Stimulated activated CD4-positive, alpha-beta T cell treated with anti-CD3 and anti-CD28 coated beads, TNF-alpha, amount 100 ng/mL, for 4 hours (primary cell): ENCODE measurements at places on chromosomes 16 and 17.

- DNase-seq, result no peak
Measured at GRCh38 chr16:75792771-75793492, 66.6 kb upstream of the CPHXL start.

DNA sequence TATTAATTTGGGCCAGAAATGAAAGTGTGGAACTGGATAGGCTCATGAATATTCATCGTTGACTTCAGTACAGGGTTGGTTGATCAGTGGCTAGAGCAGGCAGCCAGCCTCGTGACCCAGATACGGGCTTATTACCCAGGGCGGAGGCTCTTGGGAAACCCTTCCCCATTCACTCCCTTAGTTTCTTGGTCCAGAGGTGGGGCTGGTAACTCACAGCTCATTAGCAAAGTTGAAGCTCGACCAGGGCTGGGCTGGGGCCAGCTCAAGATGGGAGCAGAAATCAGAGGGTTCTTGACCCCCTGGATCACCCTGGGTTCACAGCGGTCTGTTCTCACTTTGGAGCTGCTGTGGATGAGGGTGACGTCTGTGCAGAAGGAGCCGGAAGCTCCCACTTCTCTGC, 44.6 kb upstream of the GSE1 start:
- DNase-seq, result no peak

DNA sequence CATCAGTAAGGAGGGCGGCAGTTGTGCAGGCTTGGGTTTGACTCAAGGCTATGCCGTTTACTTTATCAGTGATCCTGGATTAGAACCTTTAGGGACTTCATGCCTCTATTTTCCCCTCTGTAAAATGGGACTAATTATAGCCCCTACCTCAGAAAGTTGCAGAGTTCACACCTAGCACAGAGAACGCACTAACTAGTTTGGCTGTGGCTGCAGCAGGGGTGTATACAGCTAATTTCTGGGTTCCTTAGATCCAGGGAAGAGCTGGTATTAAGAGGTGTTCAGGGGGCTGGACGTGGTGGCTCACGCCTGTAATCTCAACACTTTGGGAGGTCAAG, 267.3 kb downstream of the CPPED1 start:
- DNase-seq, result no peak

DNA sequence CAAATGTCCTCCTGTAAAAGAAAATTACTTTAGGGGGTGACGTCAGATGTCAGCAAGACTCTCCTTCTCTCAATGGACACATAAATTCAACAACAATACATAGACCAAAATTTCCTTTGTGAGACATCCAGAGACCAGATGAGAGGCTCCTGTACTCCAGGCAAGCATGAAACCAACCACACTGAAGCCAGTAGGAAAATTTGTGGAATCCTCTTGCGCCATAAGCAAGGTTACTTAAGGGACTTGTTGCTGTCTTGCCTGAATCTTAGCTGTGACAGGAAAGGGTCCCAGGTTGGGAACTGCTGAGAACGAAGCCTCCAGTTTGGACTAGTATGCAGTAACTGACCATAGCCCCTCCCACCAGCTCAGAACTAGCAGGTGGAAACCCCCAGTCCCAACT, 56.0 kb downstream of the CEP112 start:
- no peak for DNase-seq

DNA sequence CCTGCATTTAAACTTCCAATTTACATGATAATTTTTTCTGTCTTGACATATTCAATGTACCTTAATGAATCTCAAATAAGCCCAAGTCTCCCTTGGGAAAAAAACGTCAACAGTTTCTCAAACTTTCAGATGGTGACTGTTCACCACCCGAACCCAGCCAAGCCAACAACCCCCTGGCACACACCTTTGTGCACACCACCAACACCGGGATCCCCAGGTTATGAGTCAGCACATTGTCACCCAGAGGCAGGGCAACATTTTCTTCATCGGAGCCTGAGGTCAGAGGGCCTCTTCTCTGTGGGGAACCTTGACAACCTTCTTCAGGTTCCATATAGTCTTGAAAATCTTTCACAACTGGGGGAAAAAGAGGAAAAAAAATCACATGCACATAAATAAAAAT, 15.5 kb downstream of the DYNC1LI2 start:
- no peak for DNase-seq

DNA sequence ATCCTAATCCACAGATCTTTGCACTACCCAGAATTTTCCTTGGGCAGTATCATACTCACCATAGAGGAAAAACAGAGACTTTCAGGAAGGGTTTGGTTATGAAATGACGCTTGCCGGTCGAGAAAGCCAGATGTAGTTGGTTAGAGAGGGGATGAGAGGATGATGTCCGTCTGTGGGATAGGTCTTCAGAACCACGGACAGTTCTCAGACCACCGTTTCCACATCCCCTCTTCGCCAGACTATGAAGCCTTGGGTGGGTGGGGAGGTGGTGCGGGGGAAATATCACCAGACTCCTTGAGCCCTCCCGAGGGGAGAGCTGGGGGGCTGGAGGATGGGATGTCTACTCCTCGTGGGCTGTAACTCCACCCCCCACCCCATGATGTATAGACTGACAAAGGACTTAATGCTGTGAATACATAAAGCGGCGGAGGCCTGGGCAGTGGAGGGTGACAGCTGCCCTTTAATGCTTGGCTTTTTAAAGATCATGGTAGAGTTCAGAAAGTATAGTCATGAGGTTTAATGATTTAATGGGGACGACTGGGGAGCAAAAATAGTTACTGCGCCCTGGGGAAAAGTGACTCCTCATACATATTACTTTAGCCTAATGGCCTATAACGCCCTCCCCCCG, 96.6 kb downstream of the MRM1 start:
- no peak for DNase-seq

GRCh38 chr16:396605-397004, 394 bp upstream of the NME4 start:
- no peak for DNase-seq

DNA sequence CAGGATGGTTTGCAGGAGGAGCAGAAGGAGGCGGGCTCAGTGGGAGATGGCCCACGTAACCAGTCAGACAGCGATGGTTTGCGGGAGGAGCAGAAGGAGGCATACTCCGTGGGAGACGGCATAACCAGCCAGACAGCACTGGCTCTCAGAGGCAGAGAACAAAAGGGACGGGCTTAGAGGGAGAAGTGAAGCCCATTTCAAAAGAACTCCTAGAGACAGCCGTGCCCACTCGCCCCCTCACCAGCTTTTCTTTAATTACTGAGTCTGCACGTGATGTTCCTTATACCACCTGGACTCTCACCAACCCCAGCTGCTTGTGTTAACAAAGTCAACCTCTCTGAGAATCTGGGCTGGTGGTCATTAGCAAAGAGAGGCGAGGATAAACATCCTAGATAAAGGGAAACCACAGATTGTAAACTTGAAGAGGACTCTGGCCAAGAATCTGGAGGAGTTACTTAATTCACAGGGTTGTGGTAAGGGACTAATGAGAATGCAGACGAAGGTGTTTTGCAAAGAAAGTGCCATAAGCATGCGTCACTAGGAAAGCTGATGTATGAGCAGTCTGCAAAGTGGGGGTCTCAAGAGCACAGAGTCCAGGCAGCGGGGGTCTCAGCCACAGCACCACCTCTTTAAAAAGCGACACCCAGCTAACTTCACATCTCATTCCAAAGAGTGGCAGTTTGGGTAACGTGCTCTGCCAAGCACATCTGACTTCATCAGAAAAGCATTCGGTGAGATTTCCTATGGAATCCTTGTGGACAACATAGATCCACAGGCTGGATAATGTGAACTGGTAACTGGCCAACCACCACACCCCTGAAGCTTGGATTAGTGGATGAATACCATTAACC, 51.7 kb downstream of the NXN start:
- no peak for DNase-seq

DNA sequence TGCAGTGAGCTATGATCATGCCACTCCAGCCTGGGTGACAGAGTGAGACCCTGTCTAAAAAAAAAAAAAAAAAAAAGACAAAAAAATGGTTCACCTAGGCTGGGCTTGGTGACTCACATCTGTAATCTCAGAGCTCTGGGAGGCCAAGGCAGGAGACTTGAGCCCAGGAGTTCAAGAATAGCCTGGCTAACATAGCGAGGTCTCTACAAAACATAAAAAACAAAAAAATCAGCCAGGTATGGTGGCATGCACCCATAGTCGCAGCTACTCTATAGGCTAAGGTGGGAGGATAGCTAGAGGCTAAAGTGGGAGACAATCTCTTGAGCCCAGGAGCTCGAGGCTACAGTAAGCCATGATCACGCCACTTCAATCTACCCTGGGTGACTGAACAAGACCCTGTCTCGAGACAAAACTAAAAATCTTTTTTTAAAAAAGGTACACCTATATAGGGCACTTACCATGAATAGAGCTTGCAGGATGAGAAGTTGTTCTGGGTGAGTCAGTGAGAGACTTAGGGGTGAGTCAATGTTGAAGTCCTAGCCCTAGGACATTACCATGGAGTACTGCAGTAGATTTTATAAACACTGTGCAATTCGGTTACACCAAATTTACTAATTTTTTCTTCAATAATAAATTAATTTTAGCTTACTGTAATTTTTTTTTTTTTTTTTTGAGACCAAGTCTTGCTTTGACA, 19.0 kb downstream of the USP32 start:
- DNase-seq, result no peak

- no peak for DNase-seq
Measured at GRCh38 chr16:89266521-89267134, 49.1 kb downstream of the ZNF778 start.

- DNase-seq, result peak; percentile 53
Measured at GRCh38 chr17:28552176-28552999, at the start of gene UNC119. TSS of gene UNC119 (minus strand) at chr17:28552624. CDS start at chr17:28552557, 67 bp downstream.

GRCh38 chr16:65749506-65749905, 617.0 kb upstream of the CDH5 start:
- no peak for DNase-seq

DNA sequence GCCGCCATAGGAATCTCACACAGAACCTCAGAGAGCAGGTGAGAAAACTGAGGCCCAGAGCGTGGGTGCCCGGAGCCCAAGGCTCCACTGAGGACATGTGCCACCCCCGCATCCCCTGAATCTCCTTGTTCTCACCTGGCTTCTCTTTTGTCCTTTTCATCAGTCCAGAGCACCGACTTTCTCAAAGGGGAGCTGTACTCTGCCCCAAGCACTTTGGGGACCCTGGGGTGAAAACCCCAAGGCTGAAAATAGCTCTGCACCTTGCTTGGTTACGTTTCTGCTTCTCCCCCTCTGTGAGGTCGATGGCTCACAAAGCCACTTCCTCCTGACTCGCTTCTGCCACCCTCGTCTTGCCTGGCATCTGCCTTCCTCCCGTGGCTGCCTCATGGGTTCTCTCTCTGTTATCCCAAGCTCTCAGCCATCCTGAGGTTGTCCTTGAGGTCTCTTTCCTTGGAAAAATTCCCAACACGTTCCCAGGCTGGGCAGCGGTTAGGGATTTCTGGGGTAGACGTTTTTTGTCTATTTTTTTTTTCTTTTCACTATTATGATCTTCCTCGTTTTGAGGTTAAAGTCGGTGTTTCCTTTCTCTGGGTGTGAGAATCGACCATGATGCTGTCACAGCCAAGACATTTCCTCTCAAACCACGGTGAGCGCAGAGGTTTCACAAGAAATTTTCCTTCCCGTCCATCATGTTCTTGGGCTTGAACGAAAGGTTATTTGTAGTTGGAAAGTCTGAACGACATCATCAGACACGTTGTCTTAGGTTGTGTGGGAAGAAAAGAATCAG, 37.2 kb downstream of the IRF8 start:
- DNase-seq, result peak; percentile 62
